ENCODE measurements at places on chromosomes 12 and 14.

DNA sequence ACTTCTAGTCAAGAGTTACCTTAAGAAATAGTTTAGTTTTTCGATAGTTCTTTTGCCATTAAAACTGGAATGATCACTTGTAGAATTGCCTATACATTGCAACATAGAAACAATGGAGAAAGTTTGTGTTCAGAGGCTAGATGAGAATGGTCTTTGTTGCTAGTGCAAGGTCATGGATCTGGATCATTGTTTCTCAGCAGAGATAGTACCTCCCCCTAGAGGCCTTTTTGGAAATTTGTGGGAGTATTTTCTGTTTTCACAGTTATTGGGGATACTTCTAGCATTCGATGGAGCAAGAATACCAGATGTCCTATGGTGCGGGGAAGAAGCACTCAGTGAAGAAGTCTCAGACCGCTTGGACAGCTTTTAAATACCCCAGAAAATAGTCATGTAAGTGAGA lies 138.8 kb upstream of the HMGA2 start:
- peak; percentile 4 for DNase-seq

DNA sequence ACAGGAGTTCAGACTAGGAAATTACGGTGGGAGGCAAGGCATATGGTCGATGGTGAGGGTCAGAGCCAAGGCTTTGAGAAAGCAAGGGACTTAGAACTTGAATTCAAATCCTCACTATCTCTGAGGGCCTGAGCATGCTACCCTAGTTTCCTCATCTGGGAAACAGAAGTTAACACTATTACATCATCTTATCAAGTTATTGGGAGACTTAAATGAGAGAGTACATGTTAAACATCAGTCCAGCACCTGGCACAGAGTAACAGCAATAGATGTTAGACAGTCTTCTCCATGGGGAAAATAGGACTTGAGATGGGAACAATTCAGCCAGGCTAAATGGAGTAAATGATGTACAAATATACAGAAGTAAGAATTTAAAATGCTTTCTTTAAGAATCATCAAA lies 38.5 kb downstream of the SLC38A1 start:
- DNase-seq: no peak

DNA sequence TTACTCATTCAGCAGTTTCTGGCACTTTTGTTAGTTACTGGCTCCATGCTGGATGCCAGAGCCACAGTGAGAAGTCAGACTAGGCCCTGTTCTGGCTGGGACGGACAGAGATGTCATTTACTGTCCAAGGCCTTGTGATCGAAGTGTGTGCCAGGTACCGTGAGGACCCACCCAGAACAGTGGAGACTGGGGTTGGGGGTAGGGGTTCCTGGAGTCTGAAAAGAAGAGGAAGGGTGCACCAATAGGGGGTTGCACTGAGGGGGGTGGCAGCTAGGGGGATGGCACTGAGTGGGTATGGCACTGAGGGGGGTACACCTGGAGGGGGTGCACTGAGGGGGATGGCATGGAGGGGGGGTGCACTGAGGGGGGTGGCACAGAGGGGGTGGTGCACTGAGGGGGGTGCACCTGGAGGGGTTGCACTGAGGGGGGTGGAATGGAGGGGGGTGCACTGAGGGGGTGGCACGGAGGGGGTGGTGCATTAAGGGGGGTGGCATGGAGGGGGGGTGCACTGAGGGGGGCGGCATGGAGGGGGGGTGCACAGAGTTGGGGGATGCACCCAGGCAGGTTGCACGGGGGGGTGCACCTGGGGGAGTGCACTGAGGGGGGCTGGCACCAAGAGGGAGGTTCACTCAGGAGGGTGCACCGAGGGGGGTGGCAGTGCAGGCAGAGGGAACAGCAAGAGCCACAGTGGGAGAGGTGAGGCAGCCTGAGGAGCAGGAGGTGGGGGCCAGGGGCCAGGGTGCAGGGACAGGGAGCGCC lies 10.6 kb upstream of the CYP46A1 start:
- no peak for DNase-seq

- DNase-seq: peak; percentile 67
Measured at GRCh38 chr12:4117386-4118016, 156.1 kb upstream of the CCND2 start.

- no peak for DNase-seq
Measured at GRCh38 chr14:28765831-28766468, 637 bp upstream of the FOXG1 start.

DNA sequence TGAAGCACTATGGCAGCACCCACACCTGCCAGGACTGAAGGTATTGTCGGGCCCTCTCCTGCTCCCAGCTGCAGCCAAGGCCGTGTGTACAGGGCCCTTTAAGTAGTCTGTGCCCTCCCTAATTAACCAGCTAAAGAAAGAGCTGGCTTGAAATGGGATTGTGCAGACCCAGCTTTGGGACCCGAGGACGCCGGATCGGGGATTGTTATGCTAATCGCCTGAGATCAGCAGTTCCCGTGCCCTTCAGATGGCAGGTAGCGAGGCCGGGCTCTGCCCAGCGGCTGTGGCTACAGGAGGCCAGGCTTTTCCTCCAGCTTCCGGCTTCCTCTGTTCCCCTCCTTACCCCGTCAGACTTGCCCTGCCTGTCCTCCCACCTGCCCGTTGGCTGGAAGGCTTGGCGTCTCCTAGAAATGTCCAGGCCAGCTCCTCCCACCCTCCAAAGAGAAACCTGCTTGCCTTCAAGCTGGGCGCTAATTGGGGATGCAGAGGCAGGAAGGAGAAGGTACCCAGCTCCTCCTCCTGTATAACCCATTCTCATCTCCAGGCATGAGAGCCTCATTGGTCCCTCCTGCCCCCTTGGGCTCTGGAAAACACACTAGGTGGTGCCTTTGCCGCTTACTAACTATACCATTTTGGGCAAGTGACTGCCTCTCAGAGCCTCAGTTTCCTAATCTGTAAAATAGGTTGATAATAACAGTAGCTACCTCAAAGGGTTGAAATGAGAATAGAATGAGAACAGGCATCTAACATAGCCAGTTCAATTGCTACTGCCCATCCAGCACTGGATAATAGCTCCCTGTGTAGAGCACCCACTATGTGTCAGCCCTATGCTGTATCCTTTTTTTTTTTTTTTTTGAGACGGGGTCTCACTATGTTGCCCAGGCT lies 25.8 kb upstream of the MSI1 start:
- DNase-seq: no peak

- no peak for DNase-seq
Measured at GRCh38 chr12:50120521-50120920, 8.5 kb downstream of the COX14 start.

GRCh38 chr12:93705237-93705636 lies 28.1 kb downstream of the CRADD start:
- DNase-seq: no peak

- no peak for DNase-seq
Measured at GRCh38 chr12:71160585-71160984, 2.8 kb upstream of the TSPAN8 start.

DNA sequence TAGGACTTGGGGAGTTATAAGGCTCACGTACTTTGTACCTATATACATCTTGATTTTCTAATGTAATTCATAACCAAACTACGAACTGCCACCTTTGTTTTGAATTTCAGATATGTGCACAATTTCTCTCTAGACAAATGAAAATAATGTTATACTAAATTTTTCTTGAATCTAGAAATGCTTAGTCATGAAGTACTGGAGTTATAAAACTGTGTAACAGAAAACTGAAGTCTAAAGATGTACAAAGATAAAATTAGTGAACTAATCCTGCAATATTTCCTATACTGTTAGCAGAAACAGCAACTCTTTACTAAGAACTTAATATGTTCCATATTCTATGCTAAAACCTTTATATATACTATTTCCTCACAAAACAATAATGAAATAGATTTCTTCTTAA lies 15.5 kb downstream of the SEC23A start:
- DNase-seq: no peak

DNA sequence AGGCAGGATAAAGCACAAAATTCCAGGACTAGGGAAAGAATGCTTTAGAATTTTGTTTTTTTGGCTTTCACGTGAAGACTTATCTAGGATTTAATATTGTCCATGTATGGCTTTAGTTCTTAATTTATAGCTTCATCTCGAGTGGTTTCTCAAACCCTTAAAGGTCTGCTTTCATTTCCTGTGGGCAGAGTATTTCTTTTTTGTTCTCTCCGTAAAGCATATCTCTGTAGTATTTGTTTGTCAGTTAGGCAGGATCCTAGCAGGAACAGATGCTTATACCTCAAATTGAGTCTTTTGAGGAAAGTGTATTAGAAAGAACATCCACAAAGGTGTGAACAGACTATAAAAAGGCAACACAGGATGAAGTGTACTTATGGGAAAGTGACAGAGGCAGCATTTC lies 697.1 kb upstream of the SEL1L start:
- DNase-seq: no peak

DNA sequence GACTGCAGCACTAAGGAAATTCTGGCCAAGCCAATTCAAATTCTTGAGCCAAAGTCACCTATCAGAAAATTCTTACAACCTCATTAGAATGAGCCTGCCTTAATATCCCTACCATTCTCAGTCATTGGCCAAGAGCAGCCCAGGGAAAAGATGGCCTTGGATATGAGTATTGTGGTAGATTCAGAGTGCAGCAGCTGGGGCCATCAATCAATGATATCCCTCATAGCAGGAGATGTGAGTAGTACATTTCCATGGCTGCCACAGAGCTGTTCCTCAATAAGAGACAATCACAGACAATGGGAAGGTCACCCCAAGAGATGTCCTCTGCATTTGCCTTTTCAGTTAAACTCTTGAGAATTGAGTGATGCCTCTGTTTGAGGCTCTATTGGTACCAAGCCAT lies 161.6 kb downstream of the DYRK2 start:
- no peak for DNase-seq

- DNase-seq: no peak
Measured at GRCh38 chr12:118058881-118059280, 2.1 kb downstream of the WSB2 start.

DNA sequence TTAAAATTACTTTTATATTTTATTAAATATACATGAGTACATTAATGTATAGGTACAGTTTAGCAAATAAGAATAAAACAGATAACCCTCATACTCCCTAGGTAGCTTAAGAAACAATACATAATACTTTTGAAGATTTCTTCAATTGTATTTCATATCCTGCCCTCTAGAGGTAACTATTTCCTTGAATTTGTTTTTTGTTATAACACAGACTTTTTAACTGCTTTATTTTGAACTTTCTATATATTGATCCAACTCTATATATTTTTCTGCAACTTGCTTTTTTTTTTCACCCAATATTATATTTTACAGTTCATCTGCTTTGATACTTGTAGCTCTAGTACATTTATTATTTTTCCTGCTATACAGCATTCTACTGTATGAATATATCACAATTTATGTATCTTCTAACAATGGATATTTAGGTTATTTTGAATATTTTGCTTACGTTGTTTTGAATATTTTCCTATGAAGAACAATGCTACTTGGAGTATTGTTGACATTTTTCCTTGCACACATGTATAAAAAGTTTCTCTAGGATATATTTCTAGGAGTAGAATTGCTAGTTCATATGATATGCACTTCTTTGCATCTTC lies 72.8 kb upstream of the ABCD2 start:
- DNase-seq: peak; percentile 3

GRCh38 chr14:92747701-92748258 lies 647 bp downstream of the LGMN start:
- peak; percentile 28 for DNase-seq

DNA sequence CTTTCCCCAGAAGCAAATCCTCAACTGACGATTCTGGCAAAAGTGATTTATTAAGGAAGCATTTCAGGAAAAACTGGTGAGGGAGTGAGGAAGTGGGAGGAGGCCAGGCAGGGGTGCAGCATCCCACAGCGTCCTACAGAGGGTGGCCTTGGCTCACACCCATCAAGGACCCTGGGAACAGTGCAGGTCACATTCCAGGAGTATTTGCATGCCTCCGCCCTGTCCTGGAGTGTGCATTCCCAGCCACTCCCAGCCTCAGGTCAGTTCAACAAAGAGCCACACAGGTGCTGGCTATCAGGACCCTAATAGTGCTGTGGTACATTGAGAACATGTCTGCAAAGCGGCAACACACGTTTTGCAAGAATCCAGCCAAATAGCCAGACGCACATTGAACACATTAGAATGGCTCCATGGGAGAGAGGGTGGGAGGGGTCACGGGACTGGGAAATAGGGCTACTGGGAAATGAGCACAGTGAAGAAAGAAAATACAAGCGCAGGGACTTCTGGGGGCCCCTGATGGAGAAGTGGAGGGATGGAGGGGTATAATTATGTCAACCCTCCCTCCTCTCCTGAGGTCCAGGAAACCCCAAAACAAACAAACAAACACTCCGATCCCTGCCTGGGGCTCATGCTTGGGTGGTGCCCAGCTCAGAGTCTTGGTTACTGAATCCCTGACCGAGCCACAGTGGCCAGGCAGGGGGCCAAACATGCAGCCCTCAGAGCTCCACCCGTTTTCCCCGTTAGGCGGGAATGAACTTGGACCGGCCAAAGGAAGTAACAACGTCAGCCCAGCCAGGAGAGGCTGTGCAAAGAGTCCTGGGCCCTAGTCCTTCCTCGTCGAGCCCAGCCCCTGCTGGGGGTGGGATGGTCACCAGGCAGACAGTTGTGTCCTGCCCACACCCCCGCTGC lies 36.5 kb downstream of the CMKLR1 start:
- DNase-seq: no peak

- peak; percentile 40 for DNase-seq
Measured at GRCh38 chr12:56267443-56268071, 815 bp downstream of the COQ10A start.

GRCh38 chr14:36316131-36316530 lies 4.3 kb downstream of the MBIP start:
- DNase-seq: no peak

- no peak for DNase-seq
Measured at GRCh38 chr12:105220150-105220928, 15.6 kb downstream of the APPL2 start.

DNA sequence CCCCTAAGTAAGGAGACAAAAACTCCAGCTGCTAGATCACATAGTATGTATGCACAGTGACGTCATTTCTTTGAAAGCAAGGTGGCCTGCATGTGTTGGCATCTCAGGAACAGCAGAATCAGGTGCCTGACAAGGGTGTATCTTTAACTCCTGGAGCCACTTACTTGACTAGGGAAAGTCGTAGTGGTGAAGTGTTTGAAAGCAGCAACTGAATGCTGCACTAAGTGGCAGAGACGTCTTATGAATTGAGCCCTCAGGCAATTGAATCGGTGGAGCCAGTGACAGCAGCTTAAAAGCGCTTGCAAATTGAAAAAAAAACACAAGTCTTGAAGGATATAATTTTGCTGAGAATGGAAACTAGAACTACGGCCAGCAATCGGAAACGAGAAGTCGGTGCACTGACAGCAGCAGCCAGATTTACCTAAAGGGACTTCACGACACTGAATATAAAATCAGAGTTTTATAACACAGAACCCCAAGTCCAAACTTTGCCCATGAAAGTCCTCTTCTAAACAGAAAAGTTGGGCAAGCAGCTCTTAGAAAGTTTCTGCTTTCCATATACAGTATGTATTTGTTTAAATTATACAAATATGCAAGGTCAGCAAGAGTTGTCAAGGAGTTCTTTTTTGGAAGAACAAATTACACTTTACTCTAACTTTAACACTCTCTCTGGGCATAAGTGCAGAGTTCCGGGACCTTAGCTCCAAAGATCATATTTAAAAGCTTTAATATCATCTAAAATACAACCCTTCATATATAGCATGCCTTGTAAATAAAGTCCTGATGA lies 1.1 kb downstream of the IGF1 start:
- DNase-seq: peak; percentile 78
